ENCODE measurements at places on chromosomes 6 and 20. TPM values are rescaled to one million over a fixed set of nuclear protein-coding genes. Genes with fewer than 3 reads are reported as not detected.

The TSPO2 gene
- total RNA-seq, result not detected

The SLC17A3 gene
- 0.21 TPM for total RNA-seq

- peaks cover 1% of the 10 kb centered on the region for H3K27me3 ChIP-seq
- no peak overlapping the region for H3K4me3 ChIP-seq
- no peaks in the 10 kb centered on the region for H3K36me3 ChIP-seq
- H3K27ac ChIP-seq, result no peak overlapping the region
- peak; percentile 68 for DNase-seq
Measured at GRCh38 chr20:52312132-52312729, 120.7 kb upstream of the ZFP64 start.

DNA sequence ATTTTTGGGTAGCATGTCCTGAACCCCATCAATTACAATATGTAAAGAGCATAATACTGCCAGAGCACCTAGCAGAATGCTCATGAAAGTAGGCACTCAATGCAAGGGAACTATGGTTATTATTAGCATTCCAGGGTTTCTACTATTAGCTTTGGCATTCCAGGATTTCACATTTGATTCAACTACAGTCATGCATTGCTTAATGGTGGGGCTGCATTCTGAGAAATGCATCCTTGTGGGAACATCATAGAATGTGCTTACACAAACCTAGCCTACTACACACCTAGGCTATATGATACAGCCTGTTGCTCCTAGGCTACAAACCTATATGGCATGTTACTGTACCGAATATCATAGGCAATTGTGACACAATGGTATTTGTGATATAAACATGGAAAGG lies 247.8 kb downstream of the CD83 start:
- H3K36me3 ChIP-seq, result no peaks in the 10 kb centered on the region
- H3K27me3 ChIP-seq, result no peaks in the 10 kb centered on the region
- DNase-seq, result no peak
- no peak overlapping the region for H3K4me3 ChIP-seq
- H3K4me1 ChIP-seq, result peaks cover 5% of the 10 kb centered on the region

- H3K27me3 ChIP-seq, result peaks cover 48% of the 10 kb centered on the region
- H3K27ac ChIP-seq, result no peak overlapping the region
- no peaks in the 10 kb centered on the region for H3K36me3 ChIP-seq
- H3K4me1 ChIP-seq, result peaks cover 7% of the 10 kb centered on the region
- DNase-seq, result peak; percentile 73
Measured at GRCh38 chr20:3238616-3239025, 369 bp downstream of the SLC4A11 start.

GRCh38 chr6:8143945-8144344 lies 41.6 kb upstream of the EEF1E1 start:
- DNase-seq, result no peak
- no peaks in the 10 kb centered on the region for H3K36me3 ChIP-seq
- H3K4me1 ChIP-seq, result no peaks in the 10 kb centered on the region
- no peak overlapping the region for H3K27ac ChIP-seq

DNA sequence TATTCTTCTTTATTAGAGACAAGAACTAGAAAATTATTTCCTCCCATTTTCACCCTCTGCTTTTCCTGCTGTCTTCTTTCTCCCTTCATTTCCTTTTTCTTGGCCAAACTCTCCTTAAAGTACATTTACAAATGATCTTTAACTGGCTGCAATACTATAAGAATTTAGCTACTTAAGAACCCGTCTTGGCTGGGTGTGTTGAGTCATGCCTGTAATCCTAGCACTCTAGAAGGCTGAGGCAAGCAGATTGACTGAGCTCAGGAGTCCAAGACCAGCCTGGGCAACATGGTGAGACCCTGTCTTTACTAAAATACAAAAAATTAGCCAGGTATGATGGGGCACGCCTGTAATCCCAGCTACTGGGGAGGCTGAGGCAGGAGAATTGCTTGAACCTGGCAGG lies 39.3 kb upstream of the SRPK1 start:
- no peak for DNase-seq
- no peak overlapping the region for H3K4me3 ChIP-seq
- no peak overlapping the region for H3K27ac ChIP-seq
- no peaks in the 10 kb centered on the region for H3K36me3 ChIP-seq
- no peaks in the 10 kb centered on the region for H3K4me1 ChIP-seq

DNA sequence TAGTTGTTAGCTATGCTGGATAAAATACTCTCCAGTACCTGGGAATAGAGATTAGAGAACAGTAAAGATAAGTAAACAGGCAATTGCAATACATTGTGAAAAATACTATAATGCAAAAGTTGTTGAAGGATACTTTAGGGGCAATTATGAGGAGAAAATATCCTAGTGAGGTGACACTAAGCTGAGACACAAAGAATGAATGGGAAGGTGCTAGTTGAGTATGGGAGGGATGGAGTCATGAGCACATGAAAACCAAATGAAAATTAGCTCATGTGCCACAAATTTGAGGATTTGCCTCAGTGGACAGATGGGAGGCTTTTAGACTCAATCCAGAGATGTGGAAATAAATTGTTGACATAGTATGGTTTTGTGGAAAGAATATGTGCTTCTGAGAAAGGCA lies 370.5 kb upstream of the MMS22L start:
- no peaks in the 10 kb centered on the region for H3K27me3 ChIP-seq
- H3K4me1 ChIP-seq, result no peaks in the 10 kb centered on the region
- no peaks in the 10 kb centered on the region for H3K36me3 ChIP-seq

- no peak for DNase-seq
- H3K4me3 ChIP-seq, result no peak overlapping the region
- no peaks in the 10 kb centered on the region for H3K4me1 ChIP-seq
- H3K36me3 ChIP-seq, result no peaks in the 10 kb centered on the region
Measured at GRCh38 chr6:164756142-164756541, 553.3 kb downstream of the C6orf118 start.

DNA sequence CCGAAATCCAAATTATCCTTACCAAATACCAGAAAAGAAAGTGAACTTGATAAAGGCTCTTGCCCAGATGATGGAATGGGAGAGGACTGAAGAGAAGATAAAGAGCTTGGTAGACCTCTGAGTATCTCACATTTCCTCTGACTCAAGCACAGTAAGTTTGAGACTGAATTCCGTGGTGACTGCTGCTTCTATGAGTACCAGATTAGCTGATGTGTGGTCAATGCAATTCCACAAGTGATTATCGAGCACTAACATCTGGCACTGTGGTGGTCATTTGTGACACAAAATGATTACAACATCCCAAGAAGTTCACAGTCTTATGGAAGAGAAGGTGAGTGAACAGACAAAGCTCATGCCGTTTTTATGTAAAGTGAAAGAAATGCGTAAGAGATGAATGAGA lies 2.6 kb upstream of the RPS6KA2 start:
- DNase-seq, result no peak
- H3K27ac ChIP-seq, result no peak overlapping the region

- no peak overlapping the region for H3K4me3 ChIP-seq
- no peaks in the 10 kb centered on the region for H3K4me1 ChIP-seq
- H3K27ac ChIP-seq, result no peak overlapping the region
- peaks cover 12% of the 10 kb centered on the region for H3K27me3 ChIP-seq
Measured at GRCh38 chr20:18981962-18982539, 168.5 kb downstream of the SCP2D1 start.

Measured in activated CD4-positive, alpha-beta T cell treated with anti-CD3 and anti-CD28 coated beads for 36 hours (primary cell).